ENCODE measurements at places on chromosomes 11 and 22.

DNA sequence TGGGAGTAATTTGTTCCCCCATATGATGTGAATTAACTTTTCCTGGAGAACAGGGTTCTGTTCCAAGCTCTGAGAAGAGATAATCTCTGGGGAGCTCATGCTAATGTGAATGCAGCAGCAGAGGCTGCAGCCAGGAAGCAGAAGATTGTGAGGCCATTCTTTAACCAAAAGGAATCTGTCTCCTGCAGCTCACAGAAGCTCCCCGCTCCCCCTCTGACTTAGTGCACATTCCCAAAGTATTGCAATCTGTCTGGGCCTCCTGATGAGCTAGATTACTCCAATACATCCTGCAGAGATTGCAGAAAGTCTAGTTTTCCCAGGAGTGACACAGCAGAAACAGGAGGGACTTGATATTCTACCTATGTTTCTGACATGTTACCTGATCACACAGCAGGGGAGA, 420.6 kb upstream of the FAT3 start:
- no peak for DNase-seq

DNA sequence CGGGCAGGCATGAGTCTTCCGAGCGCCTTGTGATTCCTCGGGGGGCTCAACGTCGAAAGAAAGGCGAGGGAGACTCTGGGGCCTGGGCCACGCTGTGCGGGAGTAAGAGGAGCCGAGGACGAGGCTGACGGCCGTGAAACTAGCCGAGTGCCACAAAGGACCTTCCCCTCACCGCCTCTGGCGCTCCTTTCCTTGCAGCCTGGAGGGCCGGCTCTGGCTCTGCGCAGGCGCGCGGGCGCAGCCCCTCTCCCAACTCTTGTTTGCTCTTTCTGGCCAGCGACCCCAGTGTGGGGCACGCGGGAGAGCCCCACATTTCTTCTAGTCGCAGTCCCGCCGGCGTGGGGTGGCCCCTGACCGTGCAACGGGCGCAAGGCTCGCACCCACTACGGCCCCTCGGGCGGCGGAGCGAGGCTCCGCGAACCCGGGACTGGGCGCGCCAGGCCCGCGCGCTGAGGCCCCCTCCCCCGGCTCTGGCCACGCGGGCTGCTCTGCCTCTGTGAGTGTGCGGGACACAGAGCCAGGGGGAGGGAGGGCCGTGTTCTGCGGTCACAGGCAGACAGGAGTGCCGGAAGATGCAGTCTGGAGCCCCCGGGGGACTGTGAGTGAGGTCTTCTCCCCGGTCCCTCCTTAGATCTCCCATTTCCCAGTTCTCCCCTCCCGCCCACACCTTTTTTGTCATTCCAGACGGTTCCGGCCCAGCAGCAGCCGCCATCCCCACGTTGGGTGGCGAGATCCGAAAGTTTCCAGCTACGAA, 1.0 kb upstream of the TOB2 start:
- DNase-seq: peak; percentile 61

DNA sequence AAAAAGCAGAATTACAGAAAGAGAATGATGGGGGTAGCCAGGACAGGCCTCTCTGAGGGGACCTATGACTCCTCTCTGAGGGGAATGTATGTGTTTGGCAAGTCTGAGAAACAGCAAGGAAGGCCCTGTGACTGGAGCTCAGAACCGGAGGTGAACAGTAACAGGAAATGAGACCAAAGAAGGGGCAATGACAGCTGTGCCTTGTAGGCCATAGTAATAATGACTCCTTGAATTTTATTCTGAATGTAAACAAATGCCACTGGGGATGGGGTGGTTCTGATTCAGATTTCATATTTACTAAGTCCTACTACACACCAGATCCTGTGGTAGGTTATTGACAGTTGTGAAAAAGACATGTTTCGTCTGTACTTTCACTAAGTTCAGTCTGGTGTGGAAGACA, 52.8 kb upstream of the APOA1 start:
- DNase-seq: peak; percentile 20

- no peak for DNase-seq
Measured at GRCh38 chr22:46961591-46962295, 199.3 kb downstream of the TBC1D22A start.

DNA sequence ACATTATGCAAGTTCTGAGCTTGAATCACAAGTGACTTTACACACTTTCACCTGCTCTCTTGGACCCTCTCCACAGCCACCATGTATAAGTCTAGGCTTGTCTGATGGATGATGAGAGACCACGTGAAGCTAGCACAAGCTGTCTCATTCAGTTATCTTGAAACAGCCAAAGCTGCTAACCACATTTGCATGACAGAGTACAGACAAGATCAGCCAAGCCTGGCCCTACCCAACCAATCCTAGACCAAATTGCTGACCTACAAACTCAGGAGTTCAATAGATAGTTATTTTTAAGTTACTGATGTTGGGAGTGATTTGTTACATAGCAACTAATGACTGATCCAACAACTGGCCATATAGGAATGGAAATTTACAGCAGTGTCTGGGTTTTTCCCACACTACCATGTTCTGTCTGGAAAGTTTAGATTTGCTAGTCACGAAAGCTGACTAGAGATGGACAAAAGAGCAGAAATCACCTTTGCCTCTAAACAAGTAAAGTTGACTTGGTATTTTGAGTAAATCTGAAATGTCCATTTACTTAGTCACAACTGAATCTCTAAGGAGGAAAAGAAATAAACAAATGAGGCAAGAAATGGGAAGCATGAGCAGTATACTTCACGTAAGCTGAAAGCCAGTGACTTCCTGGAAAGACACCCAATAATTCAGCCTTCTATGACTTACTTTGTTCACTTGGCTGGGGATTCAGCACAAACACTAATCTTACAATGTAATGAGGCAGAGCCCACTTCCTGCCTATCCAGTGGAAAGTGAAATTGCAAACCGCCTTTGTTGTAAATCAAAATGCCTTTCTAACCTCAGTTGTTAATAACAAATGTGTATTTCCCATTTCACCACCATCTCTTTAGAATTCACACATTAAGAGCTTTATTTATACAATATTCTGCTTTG, 101.7 kb downstream of the FAM181B start:
- DNase-seq: no peak

DNA sequence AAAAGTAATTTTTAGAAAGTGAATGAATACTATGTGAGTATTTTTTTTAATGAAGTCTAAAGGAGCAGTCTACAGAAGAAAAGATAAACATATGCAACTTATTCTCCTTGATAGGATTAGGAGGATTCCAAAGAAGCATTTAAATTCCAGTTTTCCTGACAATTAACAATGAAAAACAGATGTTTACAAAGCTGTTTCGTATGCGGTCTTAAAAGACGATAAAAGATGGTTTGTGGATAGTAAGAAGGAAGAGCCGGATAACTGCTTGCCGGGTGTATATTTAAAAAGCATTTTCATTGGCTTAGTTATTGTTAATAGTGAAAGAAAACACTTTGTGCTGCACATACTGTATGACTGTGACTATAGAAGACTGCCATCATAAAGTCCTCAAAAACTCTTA, 120.0 kb upstream of the C11orf58 start:
- no peak for DNase-seq

DNA sequence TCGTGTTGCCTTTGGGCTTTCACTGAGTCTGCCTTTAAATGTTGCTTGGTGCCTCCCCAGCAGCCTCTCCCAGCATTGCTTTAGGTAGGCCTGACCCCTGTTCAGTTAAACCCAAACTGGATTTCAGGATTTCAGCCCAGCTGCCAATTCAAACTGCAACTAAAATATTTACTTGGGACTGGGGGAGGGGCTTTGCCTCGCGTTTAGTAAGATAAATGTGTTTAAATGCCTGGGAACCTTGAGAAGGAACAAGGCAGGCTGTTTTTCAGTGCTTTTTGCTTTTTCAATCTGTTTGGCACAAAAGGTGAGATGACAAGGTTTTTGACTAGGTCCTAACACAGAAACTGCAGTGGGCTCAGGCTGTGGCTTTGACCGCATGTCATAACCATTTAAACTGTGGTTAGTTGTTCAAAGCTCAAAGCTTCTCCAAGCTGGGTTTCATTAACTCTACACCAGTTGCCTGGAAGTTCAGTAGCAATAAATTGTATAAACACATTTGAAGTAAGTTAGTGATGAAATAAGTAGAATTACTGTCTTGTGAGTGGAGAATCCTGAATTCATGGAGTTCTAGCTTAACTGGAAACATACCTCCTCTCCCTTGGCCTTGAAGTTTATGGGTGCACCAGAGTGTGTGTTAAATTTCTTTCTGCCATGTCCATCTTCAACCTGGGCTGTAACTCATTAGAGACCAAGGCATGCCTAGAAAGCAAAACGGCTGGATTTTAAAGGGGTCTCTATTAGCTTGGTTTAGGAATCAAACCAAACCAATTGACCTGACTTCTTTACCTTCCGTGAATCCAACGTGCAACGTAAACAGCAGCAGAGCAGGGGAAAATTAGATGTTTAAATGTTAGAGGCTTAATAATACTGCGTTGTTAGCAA, 3.6 kb downstream of the PKNOX2 start:
- DNase-seq: no peak

DNA sequence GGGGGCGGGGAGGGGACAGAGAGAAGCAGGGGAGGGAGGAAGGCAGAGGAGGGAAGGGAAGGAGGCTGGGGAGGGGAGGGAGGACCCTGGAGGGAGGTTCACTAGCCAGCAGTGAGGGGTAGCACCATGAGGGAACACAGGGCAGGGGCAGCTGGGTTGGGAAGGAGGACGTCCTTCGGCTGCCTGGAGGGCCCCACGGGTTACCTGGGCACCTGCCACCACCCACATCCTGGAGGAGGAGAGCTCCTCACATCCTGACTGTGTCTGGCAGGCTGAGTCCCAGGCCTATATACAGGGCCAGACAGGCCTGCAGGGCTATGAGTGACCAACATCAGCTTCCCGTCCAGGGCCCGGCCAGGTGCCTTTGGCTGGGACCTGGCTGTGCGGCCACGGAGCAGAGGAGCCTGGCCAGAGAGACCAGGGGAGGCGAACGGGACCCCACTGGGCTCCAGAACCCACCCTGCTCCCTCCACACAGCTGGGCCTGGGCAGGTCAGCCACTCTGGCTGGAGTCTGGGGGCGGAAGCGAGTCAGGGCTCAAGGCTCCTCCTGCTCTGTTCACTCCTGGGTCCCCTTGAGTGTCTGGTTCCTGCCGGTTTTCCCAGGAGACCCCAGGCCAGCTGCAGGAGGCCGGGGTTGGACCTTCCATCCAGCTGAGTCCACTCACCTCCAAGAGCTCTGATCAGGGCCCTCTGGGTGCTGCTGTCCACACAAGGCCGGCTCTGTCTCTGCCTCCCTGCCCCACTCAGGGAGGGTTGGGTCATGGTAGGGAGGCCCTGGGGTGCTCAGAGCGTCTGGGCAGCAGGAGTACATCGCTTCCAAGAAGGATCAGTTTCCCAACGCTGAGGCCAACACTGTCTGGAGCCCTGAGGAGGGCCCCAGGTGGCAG, 677.7 kb downstream of the BRD1 start:
- no peak for DNase-seq

DNA sequence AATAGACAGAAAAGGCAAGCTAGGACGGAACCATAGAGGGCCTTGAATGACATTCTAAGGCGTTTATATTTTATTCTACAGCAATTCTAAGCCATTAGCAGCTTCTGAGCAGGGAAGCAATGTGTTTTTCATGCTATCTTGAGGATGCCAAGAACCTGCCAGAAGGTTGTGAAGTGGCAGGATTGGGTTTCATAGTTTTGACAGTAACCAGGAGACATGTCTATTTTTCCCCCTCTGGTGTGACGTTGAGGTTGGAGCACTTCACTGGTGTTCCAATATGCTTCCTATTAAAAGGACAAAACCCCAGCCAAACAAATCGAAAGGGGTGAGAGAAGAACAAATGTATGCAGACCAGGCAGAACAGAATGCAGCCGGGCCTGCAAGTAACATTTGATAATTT, 148.2 kb downstream of the SPATA19 start:
- no peak for DNase-seq

DNA sequence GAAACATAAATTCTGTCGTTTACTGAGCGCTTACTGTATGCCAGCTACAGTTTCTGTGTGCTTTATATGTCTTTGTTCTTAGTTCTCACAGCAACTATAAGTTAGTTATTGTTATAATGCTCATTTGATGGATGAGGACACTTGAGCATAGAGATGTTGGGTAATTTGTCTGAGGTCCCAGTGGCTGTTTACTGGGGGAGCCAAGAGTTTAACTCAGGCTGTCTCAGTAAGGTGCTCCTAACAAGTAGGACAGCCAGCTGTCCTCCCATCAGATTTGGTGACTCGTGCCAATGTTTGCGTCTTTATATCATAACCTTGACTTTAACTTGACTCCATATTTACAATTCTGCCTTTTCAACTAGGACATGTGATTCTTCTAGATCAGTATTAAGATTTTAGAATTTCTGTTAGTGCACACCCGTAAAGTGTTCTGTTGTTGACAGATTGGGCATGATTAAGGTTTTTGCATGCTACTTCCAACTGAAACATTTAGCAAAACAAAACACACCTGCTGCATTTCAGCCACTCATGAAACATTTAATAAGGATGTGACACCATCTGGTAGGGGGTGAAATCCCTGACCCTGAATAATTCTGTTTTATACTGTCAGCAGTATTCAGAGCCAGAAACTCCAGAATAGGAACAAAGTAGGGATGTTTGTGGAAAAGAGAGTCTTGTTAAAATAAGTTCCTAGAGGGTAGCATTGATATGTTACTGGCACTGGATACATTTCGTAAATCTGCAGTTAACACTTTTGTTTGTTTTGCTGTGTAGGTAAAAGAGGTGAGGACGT, 1.9 kb downstream of the REXO2 start:
- DNase-seq: no peak

DNA sequence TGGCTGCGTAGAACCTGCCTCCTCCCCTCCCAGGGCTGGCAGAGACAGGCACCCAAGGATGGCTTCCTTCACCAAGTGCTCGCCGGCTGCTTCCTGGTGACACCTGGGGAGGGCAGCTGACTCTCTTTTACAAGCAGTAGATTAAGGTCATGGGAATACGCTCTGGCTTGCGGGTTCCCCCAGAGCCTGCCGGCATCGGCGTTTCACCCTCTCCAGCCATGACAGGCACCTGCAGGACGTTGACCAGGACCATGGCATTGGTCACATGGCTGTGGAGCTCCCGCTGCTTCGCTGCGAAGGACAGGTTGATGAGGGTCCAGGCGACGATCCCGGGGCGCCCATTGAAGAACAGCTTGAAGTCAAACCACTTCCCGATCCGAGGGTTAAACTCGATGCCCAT, 9.5 kb downstream of the DHCR7 start:
- DNase-seq: no peak

DNA sequence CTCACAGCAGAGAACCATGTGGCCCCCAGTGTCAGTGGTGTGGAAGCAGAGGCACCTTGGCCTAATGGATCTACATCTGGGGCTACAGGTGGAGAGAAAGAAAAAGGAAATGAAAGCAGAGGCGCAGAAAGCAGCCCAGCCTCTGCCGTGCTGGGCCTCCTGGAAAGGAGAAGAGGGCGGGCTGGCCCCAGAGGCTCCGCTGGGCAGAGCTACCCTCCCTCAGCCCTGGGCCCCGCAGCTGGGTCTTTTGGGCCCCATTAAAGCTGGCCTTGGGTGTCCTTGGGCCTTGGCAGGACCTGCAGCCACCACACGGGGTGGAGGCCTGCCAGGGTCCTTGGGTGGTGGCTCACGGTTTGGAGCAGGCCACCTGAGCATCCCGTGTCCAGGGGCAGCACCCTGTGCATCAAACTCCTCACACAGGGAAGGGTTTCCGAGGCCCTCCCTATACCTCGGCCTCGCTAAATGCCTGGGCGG, 31.6 kb upstream of the GAL start:
- DNase-seq: no peak

- DNase-seq: peak; percentile 78
Measured at GRCh38 chr22:30262917-30263741, 3.5 kb downstream of the OSM start.
